ENCODE measurements at places on chromosomes 11 and 22.

GRCh38 chr11:5230266-5230665 is 3.4 kb upstream of the HBB start:
- no peak for DNase-seq

- no peak for DNase-seq
Observed at GRCh38 chr11:124728134-124728533, 11.6 kb upstream of the NRGN start.

DNA sequence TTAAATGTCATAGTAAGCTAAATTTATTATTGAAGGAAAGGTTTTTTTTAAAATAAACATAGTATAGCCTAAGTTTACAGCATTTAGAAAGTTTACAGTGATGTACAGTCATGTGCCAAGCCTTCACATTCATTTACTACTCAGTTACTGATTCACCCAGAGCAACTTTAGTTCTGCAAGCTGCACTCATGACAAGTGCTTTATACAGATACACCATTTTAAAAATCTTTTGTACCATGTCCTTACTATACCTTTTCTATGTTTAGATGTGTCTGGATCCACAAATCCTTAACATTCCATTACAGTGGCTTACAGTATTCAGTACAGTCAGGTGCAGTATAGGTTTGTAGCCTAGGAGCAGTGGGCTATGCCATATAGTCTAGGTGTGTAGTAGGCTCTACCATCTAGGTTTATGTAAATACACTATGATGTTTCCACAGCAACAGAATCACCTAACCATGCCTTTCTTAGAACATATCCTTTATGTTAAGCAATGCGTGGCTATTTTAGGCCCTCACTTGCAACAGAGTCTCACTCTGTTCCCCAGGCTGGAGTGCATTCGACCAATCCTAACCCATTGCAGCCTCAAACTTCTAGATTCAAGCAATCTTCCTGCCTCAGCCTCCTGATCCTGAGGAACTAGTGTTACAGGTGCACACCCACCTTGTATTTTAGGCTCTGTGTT is 79.5 kb upstream of the SLC25A18 start:
- no peak for DNase-seq

GRCh38 chr22:40218723-40219294 is 41.1 kb downstream of the TNRC6B start:
- no peak for DNase-seq

GRCh38 chr11:104118105-104118744 is 45.7 kb downstream of the PDGFD start:
- no peak for DNase-seq

DNA sequence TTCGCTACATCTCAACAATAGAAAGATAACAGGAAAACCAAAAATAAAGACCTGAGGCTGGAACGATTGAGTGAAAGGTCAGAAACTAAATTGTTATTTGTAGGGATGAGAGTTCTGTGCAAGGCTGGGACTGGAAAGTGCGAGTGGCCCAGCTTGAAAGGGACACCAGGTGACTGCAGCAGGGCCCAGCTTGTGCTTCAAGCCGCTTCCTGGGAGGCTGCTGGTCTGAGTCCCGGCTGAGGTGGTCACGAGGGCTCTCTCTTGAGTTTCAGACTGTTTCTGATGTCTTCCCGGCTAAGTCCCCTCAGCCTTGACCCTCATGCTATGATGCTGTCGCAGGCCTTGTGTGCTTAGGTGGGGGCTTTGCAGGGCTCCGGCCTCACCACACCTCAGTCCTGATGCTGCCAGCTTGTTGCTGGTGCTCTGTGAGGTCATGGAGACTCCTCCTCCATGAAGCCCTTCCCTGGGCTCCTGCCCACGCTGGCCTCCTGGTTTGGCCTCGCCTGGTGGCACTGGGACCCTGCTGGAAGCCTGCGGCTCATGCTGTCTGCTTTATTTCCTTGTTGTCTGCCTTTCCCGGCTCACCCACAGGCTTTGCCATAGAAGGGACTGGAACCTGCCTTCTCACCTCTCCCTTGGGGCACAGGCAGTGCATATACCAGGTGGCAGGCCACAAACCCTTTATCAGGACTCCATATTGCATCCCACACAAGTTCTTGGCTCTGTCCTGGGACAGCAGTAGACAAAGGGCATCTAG is 4.0 kb downstream of the BANF1 start:
- DNase-seq = no peak

- DNase-seq = no peak
Observed at GRCh38 chr22:45009606-45010531, at the start of gene PHF21B. Gene PHF21B (minus strand): TSS chr22:45010005. CDS start chr22:45009549, 456 bp downstream.

DNA sequence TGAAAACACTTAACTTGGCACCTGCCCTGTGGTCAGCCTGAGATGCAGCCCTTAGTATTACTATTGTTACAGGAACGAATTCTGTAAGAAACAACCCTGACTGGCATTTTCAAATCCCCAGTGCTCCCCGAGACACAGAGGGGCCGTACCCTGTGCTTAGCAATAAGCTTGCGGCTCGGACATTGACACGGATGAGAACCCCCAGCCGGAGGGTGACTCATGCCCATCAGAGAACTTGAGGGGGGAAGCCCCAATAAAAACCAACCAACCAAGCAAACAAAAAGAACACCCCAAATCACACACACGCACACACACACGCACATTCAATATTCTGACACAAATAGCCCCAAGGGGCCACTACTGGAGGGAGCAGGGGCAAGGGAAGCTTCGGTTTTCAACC is 63.8 kb downstream of the SHISAL1 start:
- DNase-seq = no peak

- no peak for DNase-seq
Observed at GRCh38 chr11:69499186-69499917, 17.9 kb downstream of the LINC01488 start.

DNA sequence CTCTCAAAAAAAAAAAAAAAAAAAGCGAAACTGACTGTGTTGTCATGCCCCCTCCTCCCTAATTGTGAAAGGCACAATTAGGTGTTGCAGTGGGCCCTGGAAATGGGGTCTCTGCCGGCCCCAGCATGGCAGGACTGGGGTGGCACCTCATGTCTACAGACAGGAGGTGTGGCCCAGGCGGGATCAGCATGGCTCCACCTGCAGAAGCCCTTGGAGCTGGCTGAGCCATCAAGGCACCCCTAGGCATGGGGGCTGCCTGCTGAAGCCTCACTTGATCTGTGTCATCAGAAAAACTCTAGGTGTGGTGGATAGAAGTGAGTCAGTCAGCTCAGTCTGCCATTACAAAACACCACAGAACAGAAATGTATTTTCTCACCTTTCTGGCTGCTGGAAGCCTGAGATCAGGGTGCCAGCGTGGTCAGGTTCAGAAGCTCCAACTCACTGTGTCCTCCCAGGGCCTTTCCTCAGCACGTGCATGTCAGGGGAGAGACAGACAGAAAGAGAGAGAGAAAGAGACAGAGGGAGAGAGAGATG is 10.1 kb upstream of the B4GALNT4 start:
- DNase-seq = no peak

- no peak for DNase-seq
Observed at GRCh38 chr22:44686873-44687600, 15.0 kb upstream of the PRR5 start.

GRCh38 chr11:109762546-109762945 is 330.6 kb upstream of the ZC3H12C start:
- no peak for DNase-seq

DNA sequence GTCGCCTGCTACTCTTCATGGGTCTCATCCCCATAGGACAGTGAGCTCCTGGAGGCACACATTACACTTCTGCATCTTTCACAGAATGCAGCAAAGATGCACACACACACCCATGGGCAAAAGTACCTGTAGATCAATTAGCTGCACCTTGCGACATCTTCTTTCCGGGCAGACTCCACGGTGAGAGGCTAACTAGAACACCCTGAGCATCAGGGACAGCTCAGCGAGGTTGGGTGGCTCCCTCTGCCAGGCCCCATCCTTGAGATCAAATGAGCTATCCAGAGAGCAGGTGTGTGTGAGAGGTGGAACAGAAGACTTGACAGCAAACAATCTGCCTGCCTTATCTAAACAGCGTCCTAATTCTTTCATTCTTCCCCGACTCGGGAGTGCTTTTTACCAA is 96.1 kb upstream of the BID start:
- peak; percentile 46 for DNase-seq

DNA sequence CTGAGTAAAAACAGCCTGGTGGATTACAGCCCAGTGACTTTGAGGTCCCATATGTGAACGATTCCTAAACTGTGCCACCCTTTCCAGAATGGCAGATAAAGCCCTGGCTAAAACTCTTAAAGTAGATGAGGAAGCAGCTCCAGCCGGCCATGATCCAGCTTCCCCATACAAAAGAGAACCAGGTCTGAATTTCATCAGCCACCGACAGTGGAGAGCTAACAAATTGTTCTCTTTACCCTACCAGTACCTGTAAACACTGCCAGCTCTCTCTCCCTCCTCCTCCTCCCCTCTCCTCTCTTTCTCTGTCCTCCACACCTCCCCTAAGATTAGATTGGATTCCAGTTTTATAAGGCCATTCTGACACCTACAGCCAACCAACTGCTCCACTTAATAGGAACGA is 176.9 kb downstream of the DSCAML1 start:
- DNase-seq = no peak

DNA sequence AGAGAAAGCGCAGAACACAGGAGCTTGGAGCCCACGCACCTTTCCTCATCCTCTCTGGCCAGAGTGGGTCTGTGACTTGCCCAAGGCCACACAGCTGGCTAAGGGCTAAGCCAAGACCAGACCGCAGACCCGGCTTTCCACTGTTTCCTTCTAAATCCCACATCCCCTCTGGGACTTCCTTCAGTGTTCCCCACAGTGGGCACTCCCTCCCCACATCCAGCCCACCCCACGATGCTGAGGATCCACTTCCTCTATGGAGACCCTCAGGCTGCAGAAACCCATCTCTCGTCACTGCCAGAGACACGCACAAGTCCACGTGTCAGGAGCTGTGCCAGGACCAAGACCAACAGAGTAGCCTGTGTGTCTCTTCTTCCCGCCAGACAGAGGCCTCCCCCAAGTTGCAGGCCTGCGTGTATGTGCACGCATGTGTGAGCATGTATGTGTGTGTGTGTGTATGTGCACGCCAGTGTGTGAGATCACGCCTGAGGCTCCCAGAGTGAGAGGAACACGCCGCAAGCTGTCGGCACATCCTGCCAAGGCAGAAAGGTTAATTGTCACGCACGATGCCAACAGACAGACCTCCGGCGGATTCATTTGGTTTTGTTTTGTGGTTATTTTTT is 21.6 kb downstream of the PDGFB start:
- no peak for DNase-seq

DNA sequence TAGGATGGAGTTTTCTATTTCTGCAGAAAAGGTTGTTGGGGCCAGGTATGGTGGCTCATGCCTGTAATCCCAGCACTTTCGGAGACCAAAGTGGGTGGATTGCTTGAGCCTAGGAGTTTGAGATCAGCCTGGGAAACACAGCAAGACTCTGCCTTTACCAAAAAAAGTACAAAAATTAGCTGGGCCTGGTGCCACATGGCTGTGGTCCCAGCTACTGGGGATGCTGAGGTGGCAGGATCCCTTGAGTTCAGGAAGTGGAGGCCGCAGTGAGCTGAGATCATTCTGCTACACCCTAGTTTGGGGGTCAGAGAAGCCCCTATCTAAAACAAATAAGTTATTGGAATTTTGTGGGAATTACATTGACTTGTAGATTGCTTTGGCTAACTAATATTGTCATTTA is 71.7 kb downstream of the FDX1 start:
- no peak for DNase-seq

GRCh38 chr11:44905131-44905866 is 45.4 kb downstream of the TP53I11 start:
- DNase-seq = no peak

DNA sequence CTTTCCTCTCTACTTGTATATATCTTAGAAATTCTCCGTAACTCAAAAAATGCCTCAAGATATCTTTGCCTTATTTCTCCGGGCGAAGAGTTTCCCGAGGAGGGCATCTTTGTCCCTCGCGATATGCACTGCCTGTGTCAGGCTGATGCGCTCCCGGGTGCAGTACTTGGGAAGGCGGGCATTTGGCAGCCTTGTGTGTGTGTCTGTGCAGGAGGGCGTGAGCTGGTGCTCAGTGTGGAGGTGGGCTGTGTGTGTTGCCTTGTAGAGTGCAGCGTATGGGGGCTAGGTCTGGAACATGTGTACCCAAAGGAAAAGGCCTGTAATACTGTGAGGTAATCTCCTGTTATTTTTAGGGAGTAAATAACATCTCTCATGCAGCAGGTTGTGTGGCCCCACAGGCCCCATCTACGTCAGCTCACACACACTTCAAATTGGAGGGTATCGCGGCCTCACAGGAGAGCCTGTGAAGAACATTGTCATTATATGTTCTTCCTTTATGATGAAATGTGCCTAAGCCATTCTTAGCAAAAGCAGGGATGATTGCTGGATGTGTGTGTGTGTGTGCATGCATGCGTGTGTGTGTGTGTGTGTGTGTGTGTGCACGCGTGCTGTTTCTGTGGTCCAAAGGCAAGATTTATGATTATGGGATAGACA is 77.5 kb downstream of the KCNJ1 start:
- no peak for DNase-seq

GRCh38 chr11:65557280-65558001 is 718 bp downstream of the LTBP3 start:
- no peak for DNase-seq

DNA sequence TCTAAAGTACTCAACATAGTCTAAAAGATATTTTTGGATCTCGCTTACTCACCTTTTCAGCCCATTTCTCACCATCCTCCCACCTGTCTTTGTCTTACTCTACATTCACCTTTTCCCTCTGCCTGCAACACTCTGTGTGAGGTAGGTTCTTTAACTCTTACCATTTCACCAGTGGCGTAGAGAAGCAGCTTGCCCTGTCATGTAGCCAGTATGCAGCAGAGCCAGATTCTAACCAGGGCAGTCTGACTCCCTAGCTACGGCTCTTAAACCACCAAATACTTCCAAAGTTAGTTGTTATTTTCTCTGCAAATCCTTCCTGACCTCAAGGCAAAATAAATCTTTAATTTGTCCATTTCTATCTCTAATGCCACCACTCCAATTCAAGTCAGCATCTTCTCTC is 7.5 kb downstream of the ALG8 start:
- no peak for DNase-seq

GRCh38 chr11:129259931-129260348 is 67.8 kb upstream of the ARHGAP32 start:
- DNase-seq = no peak

- peak; percentile 21 for DNase-seq
Observed at GRCh38 chr11:93225662-93226061, 27.9 kb upstream of the SLC36A4 start.

DNA sequence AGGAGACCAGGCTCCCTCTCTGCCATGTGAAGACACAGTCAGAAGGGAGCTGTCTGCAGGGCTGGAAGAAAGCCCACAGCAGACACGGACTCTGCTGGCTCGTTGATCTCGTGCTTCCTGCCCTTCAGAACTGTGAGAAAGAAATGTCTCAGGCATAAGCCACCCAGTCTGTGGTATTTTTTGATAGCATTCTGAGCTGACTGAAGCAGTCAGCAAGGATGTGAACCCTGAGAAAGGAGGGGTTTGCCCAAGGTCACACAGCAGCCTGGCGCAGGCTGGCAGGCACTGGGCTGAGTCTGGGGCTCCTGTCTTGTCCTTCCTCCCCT is 255.1 kb upstream of the B3GAT1 start:
- no peak for DNase-seq

DNA sequence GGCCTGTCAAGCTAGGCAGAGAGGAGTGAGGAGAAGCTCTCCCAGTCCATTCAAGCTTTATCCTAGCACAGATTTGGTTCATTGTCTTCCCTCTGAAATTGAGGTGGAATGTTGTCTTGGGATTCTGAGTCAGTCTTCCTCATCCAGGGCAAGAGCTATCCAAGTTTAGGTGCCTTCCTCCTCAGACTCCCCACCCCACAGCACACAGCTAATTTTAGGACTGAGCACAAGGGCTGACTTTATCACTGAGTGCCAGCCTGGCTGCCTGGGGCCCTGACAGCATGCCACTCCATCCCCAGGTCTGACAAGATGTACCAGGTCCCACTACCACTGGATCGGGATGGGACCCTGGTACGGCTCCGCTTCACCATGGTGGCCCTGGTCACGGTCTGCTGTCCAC is 2.6 kb downstream of the PGAP2 start:
- DNase-seq = no peak
